ENCODE measurements at places on chromosomes 1 and 21. TPM values are rescaled to one million over a fixed set of nuclear protein-coding genes. Genes with fewer than 3 reads are reported as not detected.

Gene HMGCL
- total RNA-seq = 15.7 TPM

Gene CFAP74
- not detected for total RNA-seq

Gene HHIPL2
- total RNA-seq = not detected

Gene ZNF683
- total RNA-seq = not detected

Gene DISP3
- 1.2 TPM for total RNA-seq

Gene NTMT2
- not detected for total RNA-seq

Gene CRB1
- total RNA-seq = not detected

Gene GRIK1
- total RNA-seq = not detected

Gene RIPK4
- 0.52 TPM for total RNA-seq

Gene BGLAP
- 1.1 TPM for total RNA-seq

Gene ACTL8
- not detected for total RNA-seq

Gene TSTD1
- 61.3 TPM for total RNA-seq

Gene ILDR2
- total RNA-seq = 0.67 TPM

Gene VASH2
- total RNA-seq = 1.7 TPM

Gene TAGLN2
- 503 TPM for total RNA-seq

Gene NEK2
- total RNA-seq = 0.81 TPM

Gene ZNF593OS
- not detected for total RNA-seq

Gene ABL2
- 16.4 TPM for total RNA-seq

Gene BACE2
- total RNA-seq = 2.5 TPM

Gene TTLL10
- total RNA-seq = not detected

Gene SPRR2A
- total RNA-seq = not detected

Gene LCE6A
- not detected for total RNA-seq

Gene TMPRSS2
- total RNA-seq = not detected

Gene OPRD1
- not detected for total RNA-seq

Gene AMY1A
- total RNA-seq = not detected

Gene SFN
- total RNA-seq = 1.3 TPM

Gene RGS18
- total RNA-seq = 38.3 TPM

Gene FGR
- total RNA-seq = 0.15 TPM

Gene PLA2G2F
- total RNA-seq = not detected

Gene KCNN3
- total RNA-seq = 0.30 TPM

Gene GPR52
- total RNA-seq = 11.3 TPM

Gene BMP8A
- total RNA-seq = 0.35 TPM

Gene PAX7
- total RNA-seq = not detected

Gene TNFRSF4
- total RNA-seq = 65.8 TPM

Gene HSF2BP
- total RNA-seq = 0.35 TPM

Gene UBE2U
- not detected for total RNA-seq

Gene MATN1
- 1.9 TPM for total RNA-seq

Gene CD1B
- total RNA-seq = not detected

Gene GJA9
- total RNA-seq = not detected

Gene ENAH
- total RNA-seq = not detected

Gene LCE1B
- not detected for total RNA-seq

Gene DENND2C
- 2.2 TPM for total RNA-seq

Gene LRRC39
- total RNA-seq = 1.6 TPM

Gene NID1
- total RNA-seq = 0.10 TPM

Gene UBL4B
- total RNA-seq = not detected
